Subcutaneous preadipocyte (primary cell): ENCODE measurements at places on chromosomes 3 and 15. TPM values are rescaled to one million over a fixed set of nuclear protein-coding genes. Genes with fewer than 3 reads are reported as not detected.

Gene OXTR
- total RNA-seq = 0.73 and 0.98 TPM in 2 replicates

Gene PLSCR4
- 9.4 and 11.0 TPM in 2 replicates for total RNA-seq

Gene ERC2
- under 0.01 and 0.20 TPM in 2 replicates for total RNA-seq

Gene PLOD2
- total RNA-seq = 75.0 and 87.6 TPM in 2 replicates

Gene GOLGA8A
- total RNA-seq = 16.9 and 18.2 TPM in 2 replicates

Gene YEATS2
- total RNA-seq = 30.9 and 42.6 TPM in 2 replicates

Gene P2RY14
- total RNA-seq = not detected in 2 replicates

Gene CALML4
- total RNA-seq = 1.8 and 3.9 TPM in 2 replicates

Gene SEMA3G
- total RNA-seq = 0.20 TPM in 1 of 2 replicates, not detected in the other
